ENCODE measurements at places on chromosomes 6 and 20.

- DNase-seq = no peak
These were observed 9.9 kb upstream of the HEBP2 start for GRCh38 chr6:138393871-138394783.

DNA sequence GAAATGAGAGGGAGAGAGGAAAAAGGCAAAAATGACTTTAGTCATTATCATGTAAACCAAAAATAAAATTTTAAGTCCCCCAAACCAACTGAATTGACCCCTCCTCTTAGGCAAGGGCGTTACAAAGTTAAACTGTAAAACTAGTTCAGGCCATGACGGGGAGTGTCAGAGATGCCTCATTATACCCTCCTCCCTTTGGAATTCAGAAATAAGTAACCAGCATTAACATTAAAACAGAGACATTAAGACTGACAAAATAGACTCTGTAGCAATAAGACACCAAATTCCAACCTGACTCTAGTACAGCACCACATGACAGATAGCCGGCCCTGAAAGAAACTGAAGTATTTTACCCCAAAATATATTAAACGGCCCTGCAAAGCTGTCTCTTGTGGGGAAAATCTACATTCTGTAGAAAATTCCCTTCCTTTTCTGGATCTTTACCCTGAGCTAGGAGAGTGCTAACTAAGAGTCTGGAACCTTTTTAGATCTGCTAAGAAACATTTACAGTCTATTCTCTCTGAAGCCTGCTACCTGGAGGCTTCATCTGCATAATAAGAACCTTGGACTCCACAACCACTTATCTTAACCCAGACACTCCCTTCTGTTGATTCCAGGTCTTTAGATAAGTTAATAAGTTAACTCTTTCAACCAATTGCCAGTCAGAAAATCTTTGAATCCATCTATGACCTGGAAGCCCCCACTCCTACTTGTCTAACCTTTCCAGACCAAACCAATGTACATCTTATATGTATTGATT lies 150.7 kb downstream of the PKHD1 start:
- DNase-seq = no peak

DNA sequence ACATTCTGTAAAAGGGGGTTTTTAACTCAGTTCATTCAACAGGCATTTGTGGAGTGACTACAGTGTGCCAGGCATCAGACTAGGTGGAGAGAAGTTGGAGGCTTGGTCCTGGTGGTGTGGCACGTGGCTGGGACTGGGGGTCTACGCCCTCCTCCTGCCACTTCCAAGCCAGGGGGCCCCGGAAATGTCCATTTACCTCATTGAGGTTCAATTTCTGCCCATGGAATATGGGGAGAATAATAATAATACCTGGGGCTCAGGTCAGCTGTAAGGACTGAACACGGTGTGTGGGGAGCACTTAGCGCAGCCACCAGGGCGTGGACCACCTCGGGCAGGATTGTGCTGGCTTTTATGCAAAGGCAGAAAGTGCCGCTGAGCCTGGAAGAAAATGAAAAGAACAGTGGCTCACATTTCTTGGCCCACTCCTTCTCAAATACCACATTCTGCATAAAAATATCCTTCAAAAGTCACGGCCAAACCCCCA lies 229.4 kb downstream of the ANKRD60 start:
- DNase-seq = no peak

GRCh38 chr6:19841181-19841580 lies 4.0 kb downstream of the ID4 start:
- no peak for DNase-seq

DNA sequence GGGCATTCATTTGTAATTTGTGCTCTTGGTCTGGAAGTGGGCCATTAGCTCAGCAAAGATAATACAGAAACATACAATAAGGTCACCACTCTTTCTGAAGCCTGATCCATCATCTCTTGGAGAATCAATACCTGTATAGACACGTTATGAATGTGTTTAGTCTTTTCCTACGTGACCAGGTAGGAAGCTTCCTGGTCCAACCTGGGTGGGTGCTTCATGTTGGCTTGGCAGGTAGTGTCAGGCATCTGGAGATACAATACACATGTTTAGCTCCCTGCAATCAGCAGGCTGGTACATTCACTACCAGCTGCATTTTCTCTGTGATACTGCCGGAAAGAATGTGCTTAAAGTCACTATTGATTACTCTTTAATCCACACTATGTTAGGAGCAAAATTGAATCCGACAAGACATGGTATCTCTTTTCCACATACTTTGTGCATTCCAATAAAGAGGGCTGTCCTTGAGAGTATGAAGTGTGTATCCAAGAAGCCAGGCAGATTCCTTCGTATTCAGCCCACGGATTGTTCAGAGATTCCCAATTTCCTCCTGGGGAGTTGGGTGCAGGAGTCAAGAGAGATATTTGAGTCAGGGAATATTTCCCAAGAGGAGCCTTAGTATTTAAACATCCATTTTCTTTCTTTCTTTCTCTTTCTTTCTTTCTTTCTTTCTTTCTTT lies 49.9 kb upstream of the RANBP9 start:
- DNase-seq = no peak

- DNase-seq = no peak
These were observed 289.5 kb upstream of the CDYL start for GRCh38 chr6:4486568-4487315.

- DNase-seq = no peak
These were observed 239.5 kb downstream of the SLC35F1 start for GRCh38 chr6:118146584-118146983.

- DNase-seq = no peak
These were observed 49.4 kb downstream of the TMC2 start for GRCh38 chr20:2585811-2586210.

Measured in sciatic nerve (tissue), 2 donors.